ENCODE measurements at places on chromosomes 1 and 21.

- no peak for DNase-seq
Measured at GRCh38 chr1:237282208-237282783, 240.3 kb downstream of the RYR2 start.

DNA sequence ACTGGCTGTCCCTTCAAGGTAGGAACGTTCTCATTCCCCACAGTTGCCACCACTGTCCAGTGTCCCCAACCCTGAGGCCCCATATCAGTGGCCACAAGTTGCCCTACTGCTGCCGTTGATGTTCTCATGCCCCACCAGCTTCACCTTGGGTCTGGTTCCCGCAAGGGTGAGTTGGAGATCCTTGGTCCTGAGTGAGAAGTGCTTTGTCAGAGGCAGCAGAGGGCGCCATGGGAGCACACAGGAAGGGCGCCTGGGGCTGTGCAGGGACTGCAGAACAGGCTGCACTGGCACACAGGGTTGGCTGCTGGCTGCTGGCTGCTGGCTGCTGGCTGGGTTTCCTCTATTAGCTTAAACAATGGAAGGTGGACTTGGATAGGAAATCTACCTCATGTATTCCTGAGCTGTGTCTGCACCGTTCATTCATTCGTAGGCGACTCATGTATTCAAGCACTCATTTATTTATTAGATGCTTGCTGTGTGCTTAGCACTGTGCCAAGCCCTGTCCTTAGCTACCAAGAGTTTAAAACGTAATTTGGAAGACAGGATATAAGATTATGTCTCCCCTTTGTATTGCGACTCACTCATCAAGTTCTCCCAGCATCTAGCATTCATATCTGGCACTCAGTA is 2.1 kb upstream of the S100A9 start:
- DNase-seq = peak; percentile 71

DNA sequence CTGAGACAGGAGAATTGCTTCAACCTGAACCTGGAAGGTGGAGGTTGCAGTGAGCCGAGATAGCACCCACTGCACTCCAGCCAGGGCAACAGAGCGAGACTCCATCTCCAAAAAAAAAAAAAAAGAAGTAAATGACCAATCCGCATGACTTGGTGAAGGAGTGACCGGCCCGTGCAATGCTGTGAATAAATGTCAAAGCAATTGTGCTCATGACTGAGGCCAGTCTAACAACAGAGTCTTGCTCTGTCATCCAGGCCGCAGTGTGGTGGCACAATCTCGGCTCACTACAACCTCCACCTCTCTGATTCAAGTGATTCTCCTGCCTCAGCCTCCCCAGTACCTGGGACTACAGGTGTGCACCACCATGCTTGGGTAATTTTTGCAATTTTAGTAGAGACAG is 27.8 kb upstream of the SLC19A1 start:
- DNase-seq = no peak

DNA sequence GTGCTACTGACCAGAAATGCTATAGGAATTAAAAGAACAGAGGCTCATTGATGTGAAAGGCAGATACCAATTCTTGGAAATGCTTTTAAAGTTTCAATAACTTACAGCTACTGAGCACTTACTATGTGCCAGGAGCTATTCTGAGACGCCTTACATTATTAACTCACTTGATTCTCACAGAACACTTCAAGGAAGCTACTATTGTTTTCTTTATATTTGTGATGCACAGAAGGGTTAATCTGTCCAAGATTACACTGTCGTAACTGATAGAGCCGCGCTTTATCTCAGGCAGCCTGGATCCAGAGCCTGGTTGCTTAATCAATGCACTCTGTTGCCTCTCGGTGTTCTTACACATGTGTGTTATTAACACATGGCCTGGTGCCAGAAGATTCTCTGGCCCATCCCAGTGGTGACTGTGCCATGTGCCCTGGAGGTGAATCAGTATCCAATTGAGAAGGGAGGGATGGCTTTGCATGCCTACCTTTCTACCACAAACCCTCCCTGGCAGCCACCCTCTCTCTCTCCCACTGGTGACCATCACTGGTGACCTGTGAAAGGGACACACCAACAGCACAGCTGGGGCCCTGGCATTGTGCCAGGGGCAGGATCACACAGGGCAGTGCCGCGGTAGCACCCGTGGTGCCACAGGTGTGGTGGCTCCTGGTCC is 8.8 kb downstream of the FMO1 start:
- DNase-seq = no peak

GRCh38 chr1:16254263-16254928 is 17.4 kb upstream of the CPLANE2 start:
- DNase-seq = no peak

DNA sequence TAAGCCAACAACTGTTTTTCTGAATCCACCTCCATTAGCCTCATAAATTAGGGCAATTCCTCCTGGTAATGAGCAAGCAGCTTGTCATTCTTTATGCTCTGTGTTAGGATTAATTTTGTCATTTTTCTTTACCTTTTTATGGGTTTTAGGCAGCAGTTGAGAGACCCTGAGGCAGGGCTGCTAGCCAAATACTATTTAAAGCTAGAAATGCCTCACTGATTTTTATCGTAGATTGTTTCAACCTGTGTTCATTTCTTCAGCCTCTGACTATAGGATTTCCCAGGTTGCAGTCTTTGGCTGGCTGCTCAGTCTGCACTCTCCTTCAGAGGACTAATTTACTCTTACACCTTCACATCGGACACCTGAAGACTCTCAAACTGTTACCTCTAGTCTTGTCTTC is 61.9 kb upstream of the RABGAP1L start:
- DNase-seq = no peak

DNA sequence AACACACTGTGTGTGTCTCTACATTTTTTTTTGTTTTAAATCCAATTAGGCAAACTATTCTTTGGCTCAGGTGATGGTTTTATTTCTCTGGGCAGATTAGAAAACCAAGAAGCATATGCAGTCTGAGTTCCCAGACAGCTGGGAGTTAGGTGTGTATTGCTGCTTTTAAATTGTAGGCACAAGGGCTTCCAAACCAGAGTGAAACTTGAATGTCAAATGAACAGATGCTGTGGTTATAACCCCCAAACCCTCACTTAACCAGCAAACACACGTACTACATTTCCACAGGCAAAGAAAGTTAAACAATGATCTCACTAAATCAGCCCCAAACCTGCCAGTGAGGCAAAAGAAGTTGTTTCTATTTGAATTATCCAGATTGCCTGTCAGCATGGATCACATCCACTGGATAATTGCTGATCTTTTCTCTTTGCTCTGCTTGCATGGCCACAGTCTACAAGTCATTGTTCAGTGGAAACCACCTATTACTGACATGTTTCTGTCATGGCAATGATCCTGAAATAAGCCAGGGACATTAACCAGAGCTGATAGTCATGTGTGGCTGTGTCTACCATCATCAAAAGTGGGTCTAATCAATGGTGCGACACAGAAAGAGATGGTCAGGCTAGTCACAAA is 576.5 kb upstream of the PLXNA2 start:
- DNase-seq = no peak

- DNase-seq = no peak
Measured at GRCh38 chr1:33908324-33908956, 44.6 kb downstream of the HMGB4 start.

DNA sequence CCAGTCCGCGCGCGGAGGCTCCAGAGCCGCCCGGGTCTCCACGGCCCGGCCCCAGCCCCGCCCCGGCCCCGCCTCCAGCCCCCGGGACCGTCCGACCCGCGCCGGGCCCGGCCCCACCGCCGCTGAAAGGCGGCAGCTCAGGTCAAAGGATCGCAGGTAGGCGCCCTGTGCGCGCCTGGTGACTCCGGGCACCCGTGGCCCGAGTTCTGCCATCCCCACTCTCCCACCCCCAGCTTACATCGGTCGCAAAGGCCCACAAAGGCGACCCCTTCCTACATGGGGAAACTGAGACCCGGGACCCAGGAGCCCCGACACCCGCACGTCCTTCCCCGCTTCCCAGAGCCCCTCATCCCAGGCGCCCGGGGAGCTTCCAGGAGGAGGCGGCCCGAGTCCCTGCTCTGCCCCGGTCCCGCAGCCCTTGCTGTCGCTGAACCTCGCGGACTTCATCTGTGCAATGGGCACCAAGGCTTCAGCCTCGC is at the start of gene TMEM200B:
TSS of gene TMEM200B (minus strand) at position 17 of the 479 bp plus-strand sequence. CDS start 2,075 bp downstream, outside the sequence.
- DNase-seq = peak; percentile 13

GRCh38 chr1:39943471-39944290 is 11.3 kb upstream of the MFSD2A start:
- DNase-seq = no peak

GRCh38 chr21:25214676-25215075 is 392.6 kb downstream of the MRPL39 start:
- DNase-seq = no peak

GRCh38 chr1:2241820-2242219 is 13.7 kb downstream of the SKI start:
- no peak for DNase-seq

GRCh38 chr1:151841141-151841540 is 1.5 kb upstream of the C2CD4D start:
- DNase-seq = no peak

DNA sequence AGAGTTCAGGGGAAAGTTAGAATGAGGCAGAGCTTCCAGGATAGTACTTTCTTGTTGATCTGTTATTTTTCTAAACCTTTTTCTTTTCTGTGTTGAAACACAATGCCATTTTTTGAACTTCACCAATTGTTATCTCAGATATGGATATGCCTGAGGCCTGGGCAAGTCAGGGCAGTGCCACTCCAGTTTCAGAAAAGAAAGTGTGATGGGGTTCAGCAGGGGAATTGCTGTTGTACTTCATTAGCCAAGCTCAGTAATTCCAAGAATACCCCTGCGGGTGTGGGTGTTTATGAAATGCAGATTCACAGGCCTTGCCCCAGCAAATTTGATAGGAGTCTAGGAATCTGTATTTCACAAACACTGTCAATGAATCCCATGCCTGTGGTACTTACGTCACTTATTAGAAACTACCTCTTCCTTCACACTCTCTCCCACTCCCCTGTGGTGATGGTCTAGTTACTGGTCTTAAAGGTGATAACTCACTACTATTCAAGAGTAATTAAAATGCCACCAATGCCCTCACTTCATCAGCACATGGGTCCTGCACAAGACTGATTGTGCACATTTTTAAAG is 142.3 kb downstream of the PBX1 start:
- DNase-seq = no peak

- no peak for DNase-seq
Measured at GRCh38 chr1:239467730-239468129, 81.4 kb downstream of the CHRM3 start.

GRCh38 chr21:45370575-45370974 is 34.4 kb upstream of the COL18A1 start:
- DNase-seq = no peak

- DNase-seq = no peak
Measured at GRCh38 chr1:54567961-54568360, 19.9 kb downstream of the ACOT11 start.

DNA sequence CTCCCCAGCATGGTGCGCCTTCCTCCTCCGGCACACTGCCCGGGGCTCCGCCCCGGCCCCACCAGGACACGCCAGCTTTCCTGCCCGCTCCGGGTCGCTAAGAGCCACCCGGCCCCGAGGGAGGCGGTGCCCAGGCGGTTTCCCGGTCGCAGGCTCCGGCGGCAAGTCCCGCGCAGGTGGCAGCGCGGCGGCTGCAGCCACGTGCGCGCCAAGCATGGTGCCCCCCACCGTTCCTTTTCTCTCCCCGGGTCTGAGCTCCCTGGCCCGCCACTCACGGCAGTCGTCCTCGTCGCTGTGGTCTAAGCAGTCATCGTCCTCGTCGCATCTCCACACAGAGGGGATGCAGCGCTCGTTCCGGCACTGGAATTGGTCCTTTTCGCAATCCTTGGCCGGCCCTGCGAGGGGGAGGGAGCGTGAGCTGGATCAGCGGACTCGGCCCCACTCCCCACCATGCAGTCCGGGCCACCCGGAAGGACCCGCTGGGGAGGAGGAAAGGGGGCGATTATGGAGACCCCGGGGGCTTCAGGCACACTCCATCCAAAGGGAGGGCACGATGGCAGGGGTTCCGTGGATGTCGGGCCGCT is 1.2 kb downstream of the LRP8 start:
- DNase-seq = peak; percentile 62

- no peak for DNase-seq
Measured at GRCh38 chr1:79090985-79091384, 84.5 kb upstream of the ADGRL4 start.

- DNase-seq = no peak
Measured at GRCh38 chr1:31413405-31414001, 490 bp downstream of the SERINC2 start.

DNA sequence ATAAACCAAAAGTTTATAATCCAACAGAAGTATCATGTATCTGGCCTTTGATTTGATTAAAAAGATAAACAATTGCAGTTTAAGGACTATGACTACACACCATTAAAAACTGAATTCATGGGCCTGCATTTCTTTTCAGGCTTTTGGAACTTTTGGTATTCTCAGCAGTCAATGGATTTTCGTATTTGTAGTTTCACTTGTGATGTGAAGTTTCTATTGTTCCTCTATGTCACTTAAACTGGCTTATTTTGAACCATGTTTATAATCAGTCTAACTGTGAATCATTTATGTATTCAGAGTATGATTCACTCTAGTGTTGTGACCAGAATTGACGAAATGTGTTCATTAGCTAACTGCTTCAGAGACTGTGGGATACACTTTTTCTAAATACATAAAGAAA is 132.9 kb downstream of the COQ8A start:
- DNase-seq = no peak

DNA sequence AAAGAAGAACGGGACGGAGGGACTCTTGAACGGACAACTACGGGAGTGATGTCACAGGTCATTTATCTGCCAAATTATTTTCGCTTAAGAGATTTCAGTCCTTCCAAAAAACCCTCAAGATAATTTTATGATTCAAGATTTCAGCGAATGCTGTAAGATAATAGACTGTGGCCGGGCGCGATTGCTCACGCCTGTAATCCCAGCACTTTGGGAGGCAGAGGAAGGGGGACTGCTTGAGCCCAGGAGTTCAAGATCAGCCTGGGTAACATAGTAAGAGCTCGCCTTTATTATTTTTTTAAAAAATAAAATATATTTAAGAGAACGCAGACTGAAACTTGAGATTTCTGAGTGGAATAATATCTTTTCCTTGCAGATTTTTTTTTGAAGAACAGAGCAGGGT is 609 bp downstream of the RWDD2B start:
- no peak for DNase-seq
